Cerebellum (tissue), 4 donors: ENCODE measurements at places on chromosomes 3 and 15.

DNA sequence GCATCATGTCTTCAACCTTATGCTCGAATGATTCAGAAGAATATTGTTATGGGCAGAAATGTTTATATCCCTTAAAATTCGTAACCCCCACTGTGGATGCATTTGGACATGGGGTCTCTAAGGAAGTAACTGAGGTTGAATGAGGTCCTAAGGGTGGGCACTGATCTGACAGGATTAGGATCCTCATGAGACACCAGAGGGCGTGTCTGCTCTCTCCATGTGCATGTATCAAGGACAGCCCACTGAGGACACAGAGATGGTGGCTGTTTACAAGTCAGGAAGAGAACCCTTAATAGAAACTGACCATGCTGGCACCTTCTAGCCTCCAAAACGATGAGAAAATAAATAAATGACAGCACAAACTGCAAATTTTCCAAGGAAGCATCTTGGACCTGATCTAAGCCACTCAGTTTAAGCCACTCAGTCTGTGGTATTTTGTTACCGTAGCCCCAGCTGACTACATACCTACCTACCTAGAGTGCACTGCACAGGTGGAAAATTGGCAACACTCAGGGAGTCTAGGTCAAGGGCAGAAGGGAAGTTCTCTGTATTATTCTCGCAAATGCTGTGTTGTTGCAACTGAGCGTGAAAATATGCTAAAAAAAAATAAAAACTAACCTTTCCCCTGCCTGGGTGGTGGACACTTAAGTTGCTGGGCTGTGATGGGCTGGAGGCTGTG lies 126.6 kb downstream of the TJP1 start:
- no peak for DNase-seq

- no peak for DNase-seq
These were observed 1.0 kb upstream of the BTBD1 start for GRCh38 chr15:83068054-83068453.

GRCh38 chr3:183812761-183813445 lies 12.5 kb downstream of the MAP6D1 start:
- DNase-seq, result peak; percentile 81

DNA sequence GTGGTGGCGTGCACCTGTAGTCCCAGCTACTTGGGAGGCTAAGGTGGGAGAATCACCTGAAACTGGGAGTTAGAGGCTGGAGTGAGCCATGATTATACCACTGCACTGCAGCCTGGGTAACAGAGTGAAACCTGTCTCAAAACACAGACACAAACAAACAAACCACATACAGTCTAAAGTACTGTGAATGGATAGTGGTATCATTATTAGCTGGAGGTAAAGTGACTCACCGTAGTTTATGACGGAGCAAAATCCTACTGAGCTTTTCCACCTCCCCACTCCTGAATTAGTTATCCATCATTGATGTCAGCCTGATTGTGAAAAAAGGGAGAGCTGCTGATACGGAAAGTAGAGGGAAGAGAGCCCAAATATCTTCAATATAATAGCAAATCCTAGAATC lies 3.2 kb upstream of the CNOT10 start:
- DNase-seq, result no peak

DNA sequence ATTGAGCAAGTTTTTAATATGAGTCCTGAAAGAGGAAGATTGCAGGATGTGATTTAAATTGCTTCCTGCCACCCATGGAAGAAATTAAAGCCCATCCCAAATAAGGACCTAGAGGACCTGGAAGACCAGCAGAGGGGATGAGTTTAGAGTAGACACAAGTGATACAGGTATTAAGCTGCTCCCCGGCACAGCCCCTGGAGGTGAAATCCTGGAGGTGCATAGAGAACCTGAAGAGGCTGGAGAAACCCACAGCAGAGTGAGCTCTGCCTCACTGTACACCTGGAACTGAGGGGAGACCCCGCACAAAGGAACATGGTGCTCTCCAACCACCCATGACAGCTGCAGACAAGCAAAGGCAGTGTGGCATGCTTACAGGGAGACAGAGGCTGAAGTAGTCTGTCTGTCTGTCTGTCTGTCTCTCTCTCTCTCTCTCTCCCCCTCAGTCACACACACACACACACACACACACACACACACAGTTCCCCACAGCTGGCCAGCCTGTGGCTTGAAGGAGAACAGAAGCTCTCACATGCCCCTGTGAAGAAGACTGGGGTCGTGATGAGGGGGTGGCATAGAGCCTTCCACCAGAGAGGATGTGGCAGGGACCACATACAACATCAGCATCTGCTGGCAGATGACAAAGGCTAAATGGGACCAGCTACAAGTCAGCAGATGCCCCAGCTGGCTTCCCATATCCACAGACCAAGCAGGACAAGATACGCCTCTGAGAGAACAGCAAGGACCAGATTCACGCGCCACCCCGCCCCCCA lies 38.1 kb downstream of the FSIP1 start:
- DNase-seq, result no peak

- no peak for DNase-seq
These were observed 23.9 kb upstream of the CTNNB1 start for GRCh38 chr3:41175365-41175764.

- DNase-seq, result peak; percentile 90
These were observed 162.0 kb downstream of the KLF13 start for GRCh38 chr15:31488437-31489204.

- no peak for DNase-seq
These were observed 43.6 kb upstream of the SRGAP3 start for GRCh38 chr3:9293076-9293475.

DNA sequence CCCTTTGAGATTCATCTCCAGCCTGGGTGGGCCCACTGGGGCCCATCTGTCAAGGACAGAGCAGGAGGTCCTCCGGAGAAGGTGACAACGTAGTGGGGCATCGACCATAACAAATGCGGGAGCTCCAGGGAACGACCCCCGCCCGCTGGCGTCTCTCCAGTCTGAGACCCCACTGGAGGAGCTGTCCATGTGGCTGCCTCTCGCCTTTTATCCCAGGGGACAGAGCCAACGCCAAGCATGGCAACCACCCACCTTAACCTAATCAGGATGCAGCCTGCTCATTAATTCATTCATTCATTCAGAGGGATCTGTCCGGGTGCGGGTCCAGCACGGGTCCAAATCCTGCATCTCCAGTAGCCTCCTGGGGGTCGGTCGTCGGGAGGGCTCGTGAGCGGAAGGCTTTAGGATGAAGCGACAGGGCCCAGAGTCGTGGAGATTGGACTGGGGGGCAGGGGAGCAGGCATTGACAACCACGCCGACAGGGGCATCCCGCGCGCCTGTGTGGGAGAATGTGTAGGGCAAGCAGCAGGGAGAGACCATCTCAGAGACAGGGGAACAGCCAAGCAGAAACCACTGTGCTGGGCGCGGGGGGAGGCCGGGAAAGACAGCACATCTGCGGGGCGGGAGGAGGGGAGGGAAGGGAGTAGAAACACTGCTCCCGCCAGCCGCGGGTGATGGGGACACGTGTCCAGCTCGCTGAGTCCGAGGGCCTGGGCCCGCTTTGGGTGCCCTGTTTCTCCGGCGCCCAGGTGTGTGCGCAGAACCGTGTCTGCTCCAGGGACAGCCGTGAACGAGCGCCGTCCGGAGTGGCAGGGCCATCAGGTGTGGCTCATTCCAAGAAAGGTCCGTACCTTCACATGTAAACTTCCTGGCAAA lies 1.9 kb downstream of the PIGZ start:
- DNase-seq, result peak; percentile 37

- no peak for DNase-seq
These were observed 185.2 kb downstream of the GHSR start for GRCh38 chr3:172262991-172263608.

GRCh38 chr3:47283193-47283537 lies 421 bp downstream of the KLHL18 start:
- peak; percentile 17 for DNase-seq

DNA sequence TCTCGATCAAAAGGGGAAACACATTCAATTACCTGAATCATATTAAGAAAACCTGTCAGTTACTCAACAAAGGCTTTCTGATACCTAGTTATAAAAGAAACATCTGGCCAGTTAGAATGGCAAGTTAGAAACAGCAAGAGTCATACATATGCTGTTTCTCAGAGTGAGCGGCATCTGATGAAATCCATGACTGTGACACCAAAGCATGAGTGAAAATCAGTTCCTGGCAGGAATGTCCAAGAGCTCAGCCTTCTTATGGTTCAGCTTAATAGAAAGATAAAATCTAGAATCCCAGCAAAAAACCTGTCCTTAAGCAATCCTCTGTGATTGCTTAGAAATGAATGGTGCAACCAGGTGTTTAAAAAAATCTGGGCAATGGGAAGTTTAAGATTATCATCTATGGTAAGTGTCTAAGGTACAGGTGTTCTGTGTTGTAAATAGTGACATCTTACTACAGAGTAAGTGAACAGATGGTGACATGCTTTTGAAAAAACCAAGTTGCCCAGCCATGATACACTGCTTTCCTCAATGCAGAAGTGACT lies 18.8 kb downstream of the B4GALT4 start:
- DNase-seq, result no peak

DNA sequence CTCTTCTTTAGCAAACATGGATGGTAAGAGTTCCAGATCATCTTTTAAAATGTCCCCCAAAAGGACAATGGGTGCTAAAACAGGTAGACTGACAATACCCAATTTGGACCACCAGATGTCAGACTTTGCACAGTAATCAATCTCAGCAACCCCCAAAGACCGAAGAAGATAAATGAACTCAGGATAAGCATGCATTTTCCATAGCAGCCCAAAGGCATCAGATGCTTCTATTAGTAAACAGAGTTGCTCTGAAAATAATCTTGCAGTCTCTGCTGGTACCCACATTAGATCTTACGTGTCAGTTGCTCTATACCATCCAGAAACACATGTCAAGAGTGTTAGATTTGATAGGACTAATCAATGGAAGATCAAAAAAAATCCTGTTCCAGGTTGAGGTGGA lies 20.6 kb downstream of the MYH15 start:
- peak; percentile 17 for DNase-seq

GRCh38 chr3:187978433-187979011 lies 175.4 kb upstream of the LPP start:
- DNase-seq, result no peak

GRCh38 chr3:122060040-122060698 lies 5.0 kb downstream of the CD86 start:
- DNase-seq, result no peak

DNA sequence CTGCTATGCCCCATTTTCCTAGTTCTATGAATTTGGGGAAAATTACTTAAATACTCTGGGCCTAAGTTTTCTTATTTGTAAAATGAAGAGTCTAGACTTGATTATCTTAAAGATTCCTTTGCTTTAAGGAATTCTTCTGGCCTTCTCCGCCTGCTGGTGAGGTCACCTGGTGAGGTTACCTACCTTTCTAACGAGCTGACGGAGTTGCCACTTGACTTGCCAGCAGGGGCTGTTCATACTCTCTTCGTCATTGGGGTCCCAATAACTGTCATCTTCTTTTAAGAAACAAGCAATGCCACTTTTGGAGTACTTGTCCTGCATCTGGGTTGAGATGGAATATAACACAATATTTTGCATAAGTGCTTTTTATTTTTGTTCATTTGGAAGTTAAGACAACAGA lies 8.6 kb downstream of the TNFSF10 start:
- no peak for DNase-seq

DNA sequence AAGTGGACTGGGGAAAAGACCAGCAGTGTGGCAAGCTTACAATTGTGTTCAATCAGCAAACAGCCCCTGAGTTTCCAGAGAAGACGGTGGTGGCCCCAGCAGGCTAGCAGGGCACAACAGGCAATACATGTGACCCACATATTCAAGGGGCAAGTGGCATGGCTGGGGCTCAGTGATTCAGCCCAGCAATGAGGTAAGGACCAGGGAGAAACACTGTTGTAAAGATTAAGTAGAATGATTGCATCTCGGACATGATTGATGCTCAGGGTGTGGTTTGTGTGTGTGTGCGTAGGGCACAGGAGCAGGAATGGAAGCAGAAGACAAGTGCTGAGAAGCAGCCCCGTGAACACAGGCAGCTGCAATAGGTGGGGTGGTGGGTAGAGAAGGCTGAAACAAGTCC lies 37.9 kb downstream of the KLHL6 start:
- no peak for DNase-seq

DNA sequence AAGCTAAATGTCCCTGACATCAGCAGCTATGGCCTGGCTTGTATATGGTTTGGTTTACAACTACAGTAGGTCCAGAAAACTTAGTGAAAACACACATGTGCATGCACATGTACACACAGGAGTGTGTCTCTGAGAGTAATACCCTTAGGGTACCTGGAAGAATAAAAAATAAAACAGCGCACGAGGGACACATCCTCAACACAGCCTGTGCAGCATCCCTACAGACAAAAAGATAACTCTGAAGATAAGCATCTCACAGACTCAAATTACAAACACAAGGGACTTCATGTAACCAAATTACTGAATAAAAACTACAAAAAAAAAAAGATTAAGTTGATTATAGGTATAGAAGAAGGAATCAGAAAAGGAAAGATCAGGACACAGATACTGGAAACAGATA lies 108.8 kb downstream of the CTNNB1 start:
- no peak for DNase-seq

DNA sequence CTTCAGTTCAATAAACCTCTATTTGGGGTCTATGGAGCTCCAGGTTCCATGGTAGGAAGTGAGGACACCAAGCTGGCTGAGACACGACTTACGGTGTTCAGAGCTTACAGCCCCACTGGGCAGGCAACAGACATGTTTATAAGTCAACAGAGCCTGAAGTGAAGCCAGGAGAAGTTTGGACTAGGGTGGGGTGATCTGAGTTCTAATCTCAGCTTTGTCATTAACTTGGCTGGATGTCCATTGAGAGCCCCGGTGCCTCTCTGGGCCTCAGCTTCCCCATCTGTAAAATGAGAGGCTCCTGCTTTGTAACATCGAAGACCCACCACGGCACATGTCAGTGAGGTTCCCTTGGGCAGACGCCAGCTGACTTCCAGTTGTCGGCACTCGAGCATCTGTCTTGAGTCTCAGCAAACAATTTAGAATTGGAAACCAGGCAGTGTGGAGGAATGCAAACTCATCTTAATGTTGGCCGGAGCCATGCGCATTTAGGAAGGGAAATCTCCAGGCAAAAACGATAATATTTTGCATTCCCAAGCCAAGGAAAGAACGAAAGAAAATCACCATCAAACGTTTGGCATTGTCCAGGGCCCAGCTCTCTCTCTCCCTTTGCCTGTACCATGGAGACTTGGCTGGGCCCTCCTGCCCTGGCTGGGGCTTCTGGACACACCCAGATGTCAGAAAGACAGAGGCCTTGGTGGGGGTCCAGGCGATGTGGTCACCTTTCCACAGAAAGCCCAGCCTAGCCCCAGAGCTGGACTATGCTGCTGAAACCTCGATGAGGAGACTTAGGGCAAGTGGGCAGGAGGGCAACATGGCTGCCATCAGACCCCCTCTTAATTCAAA lies 18.4 kb downstream of the ITGA11 start:
- DNase-seq, result no peak
